ENCODE measurements at places on chromosomes 5 and 9.
A peak's percentile ranks its signal among the peaks of the same experiment; 100 is the strongest.

- DNase-seq, result no peak
Observed at GRCh38 chr9:111151537-111151936, 113.3 kb upstream of the LPAR1 start.

- no peak for DNase-seq
Observed at GRCh38 chr9:12889402-12890106, 114.7 kb downstream of the LURAP1L start.

DNA sequence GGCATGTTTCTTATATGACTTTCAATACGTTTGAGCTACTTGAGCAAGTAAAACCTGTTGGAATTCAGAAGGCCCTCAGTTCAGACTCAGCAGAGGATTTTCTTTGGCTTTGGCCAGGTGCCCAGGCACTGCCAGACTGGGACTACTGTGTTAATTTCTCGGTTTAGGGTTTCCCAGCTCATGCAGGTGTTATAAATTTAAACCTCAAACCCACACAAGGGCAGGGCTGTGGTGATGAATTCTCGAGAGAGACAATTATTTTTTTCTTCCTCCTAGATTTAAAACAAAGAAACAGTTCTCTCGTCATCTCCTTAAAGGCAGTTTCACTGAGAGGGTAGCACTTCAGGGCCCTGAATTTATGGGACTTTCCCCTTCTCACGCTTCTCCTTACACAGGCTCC is 406.0 kb upstream of the PIK3R1 start:
- DNase-seq, result no peak

GRCh38 chr5:167242701-167243100 is 1048.7 kb upstream of the WWC1 start:
- DNase-seq, result no peak

DNA sequence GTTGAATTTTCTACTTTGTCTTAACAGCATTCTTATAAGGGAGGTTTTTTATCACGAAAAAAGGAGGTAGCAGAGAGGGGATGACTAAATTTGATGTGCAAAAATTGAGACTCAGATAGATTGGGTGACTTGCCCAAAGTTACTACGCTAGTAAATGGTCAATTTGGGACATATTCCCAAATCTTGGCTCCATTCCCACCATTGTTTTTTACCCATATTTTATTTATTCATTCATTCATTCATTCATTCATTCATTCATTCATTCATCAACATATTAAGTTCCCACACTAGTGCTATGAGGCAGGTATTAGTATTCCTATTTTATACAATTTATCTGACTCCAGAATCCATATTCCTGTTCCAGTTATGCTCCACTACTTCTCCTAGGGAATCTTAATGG is 85.6 kb downstream of the HACD4 start:
- no peak for DNase-seq

DNA sequence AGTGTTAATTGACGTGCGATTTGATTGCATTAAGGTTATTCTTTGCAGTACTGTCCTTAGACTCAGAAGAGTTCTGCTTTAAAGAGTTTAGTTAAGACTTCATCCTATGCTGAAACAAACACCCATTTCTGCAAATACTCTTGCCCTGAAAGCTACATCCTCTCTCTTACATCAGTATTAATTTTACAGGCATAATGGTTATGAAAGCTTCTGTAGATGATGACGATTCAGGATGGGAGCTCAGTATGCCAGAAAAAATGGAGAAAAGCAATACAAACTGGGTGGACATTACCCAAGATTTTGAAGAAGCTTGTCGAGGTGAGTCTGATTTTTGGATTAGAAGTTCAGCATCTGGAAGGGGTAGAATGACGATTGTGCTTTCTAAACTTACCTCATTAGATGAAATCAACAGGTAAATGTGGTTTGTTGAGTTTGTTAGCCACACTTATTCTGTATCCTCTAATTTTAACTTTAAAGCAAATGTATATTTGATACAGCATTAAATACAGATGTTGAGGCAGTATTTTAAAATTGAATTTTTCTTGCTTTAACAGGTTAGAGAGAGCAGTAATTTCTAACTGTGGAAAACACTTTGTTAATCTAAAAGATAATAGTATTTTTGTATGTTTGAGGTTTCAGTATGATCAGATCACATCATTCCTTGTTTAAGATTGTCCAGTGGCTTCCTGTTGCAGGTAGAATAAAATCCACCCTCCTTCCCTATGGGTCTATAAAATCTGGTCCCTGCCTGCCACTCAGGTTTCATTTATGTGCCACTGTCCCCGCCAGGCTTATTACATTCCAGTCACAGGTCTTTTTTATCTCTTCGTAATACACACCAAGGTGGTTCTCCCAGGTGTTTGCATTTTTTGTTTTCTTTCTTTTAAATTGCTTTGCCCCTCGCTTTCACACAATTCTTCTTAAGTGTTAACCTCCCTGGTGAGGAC is 1.3 kb downstream of the NAA35 start:
- DNase-seq, result no peak

- DNase-seq, result no peak
Observed at GRCh38 chr5:159510282-159510681, 180.0 kb upstream of the IL12B start.

DNA sequence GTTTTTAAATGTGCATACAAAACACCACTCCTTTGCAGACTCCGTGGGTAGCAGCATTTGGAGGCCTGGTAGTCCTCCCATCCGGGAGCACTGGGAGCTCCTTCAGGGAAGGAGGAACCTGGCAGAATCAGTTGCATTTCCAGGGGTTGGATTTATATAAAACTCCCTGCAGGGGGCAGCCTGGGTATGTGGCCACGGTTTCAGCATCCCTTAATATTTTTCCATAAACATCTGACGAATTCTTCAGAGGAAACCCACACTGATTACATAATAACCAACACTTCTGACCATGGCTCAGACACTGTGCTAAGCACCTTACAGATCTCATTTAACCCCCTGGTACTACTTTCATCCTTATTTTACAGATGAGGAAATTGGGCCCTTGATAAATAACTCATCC is 6.1 kb upstream of the AFAP1L1 start:
- no peak for DNase-seq

DNA sequence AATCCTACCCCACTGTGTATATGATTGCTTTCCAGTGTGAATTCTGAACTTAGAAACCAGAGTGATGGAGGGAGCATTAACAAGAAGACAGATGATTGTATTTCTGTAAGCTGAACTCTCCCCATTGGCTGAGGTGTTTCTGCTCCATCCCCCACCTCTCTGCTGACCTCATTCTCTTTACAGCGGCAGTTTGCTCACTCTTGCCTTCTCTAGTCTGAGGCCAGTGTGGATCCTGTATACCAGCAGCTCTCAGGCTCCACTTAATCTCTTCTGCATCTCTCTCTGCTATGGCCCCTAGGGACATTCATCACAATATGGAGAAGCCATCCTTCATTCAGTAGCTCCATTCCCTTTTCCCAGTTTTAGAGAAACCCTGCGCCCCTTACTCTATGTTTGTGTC is 358.8 kb downstream of the MAN2A1 start:
- no peak for DNase-seq

- DNase-seq, result peak; percentile 39
Observed at GRCh38 chr5:83721953-83722901, 1.6 kb upstream of the HAPLN1 start.

- no peak for DNase-seq
Observed at GRCh38 chr5:179311091-179311470, 34.2 kb downstream of the ADAMTS2 start.

- no peak for DNase-seq
Observed at GRCh38 chr5:1819458-1819857, 18.3 kb downstream of the NDUFS6 start.

DNA sequence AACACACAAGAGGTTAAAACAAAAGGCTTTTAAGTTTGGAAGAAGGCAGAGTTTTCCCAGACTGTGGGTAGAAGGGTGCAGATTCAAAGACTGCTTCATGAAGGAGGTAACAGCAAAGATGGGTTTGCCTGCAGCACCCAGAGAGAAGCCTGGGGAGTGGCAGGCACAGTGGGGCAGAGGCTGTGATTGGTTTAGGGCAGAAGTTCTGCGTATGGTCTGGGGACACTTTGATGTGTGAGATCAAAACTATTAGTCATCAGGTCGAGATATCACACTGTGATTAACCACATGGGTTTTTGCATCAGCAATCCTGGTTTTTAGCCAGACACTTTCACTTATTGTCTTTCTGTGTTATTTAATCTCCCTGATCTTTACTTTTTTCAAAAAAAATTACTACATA is 188.8 kb upstream of the GLRA1 start:
- peak; percentile 55 for DNase-seq

GRCh38 chr5:133347039-133347438 is 265.3 kb downstream of the FSTL4 start:
- no peak for DNase-seq
